ENCODE measurements at places on chromosomes 2 and 18.

GRCh38 chr2:200728630-200729029, 83.1 kb upstream of the BZW1 start:
- no peak for ATAC-seq

DNA sequence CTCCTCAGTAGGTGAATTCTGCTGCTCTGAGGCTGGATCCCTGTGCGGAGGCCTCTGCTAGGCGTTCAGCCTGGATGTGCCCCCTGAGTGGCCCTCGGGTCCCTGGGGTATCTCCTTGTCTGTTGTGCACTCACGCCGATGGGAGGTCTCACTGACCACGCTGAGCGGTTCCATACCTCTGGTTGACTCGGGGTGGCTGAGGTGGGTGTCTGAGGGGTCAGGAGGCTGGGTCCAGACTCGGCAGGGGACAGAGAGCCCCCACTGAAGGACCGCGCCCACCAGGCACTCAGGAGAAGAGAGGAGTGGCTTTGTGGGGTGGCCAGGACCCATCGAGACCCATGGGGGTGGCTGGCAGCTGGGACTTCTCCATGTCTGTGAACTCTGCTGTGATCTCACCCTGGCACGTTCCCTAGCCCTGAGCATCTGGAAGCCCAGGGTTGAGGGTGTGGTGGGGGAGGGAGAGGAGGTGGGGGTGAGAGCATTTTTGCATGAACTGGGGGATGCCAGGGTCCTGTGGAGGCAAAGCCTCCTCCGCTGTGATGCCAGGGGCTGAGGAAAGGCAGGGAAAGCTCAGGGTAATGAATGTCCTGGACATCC, 53.7 kb downstream of the TWIST2 start:
- no peak for ATAC-seq

DNA sequence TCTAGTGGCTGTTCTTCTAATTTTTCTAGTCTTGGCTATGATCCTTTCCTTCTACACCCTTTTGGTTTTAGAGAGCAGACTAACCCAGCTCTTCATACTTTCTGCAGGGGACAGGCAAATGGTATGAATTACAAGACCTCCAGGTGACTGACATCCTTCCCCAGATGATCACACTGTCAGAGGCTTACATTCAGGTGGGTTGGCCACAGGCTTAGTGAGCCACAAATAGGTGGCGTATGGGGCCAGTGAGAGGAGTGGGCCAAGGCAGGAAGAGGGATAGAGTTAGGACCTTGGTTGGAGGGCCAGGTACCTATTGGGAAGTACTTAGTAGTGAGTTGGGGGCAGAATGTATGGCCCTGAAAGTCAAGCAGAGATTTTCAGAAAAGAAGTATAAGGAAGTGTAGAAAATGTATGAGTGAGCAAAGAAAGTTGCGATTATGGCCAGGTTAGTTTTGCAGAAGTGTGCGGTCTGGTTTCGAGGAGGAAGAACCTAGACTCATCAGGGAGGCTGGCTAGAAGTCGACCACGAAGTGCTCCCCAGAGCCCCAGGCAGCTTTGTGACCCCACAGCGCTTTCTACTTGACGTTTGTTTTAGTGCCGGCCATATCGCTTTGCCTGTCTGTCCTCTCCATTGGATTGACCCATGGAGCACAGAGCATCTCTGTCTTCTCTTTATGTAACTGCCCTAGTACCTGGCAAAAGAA, 20.0 kb downstream of the SFTPB start:
- ATAC-seq: no peak

DNA sequence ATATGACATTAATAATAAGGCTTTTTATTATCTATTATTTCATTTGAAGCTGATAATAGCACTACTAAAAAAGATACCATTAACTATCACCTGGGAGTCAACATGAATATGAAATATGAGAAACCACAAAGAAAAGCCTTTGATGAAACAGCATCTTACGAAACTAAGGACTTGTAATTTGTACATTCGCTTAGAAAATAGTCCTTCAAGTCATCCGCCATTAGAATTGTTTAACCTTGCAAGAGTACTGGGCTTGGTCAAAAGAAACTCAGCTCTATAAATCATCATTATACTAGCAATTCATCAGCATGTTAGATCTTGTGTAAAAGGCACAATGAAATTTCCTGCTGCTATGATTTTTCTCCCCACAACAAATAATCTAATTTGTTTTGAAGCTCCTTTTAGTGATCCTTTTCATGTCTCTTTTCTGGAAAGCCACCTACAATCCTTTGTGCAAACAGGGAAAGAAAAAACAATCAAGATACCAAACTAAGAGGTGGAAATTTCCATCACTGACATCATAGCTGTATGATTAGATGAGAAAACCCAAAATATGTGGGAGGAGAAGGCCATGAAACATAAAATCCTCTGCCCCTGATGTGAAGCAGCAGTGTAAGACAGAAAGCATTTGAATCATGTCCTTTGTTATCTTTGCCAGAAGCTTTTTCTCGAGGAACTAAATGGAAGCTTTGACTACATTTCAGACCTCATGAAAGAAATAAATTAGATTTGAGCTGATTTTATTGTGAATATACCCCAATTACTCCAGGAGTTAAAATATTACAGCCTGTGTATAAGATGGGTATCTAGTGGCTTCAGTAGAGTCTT, 31.2 kb downstream of the SCN9A start:
- ATAC-seq: no peak

DNA sequence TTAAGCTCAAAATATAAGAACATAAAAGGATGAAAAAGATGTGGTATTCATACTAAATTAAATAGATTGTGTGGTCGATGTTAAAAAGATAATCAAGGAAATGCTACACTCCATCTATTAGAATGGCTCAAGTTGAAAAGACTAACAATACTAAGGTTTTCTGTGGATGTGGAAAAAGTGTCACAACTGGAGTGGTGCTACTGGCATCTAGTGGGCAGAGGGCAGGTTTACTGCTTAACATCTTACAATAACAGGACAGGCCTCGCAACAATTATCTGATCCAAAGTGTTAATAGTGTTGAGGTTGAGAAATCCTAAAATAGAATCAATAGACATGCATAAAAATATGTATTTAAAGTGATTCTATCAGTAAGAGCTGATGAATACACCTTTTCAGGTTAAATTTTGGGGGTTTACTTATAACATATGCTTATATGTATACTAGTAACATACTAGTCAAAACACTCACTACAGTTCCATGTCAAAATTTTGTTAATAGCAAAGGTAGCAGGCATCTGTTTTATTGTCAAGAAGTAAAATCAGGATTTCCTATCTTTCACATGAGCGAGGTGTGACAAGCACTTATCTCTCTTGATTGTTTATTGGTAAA, 91.5 kb upstream of the TMEFF2 start:
- no peak for ATAC-seq

GRCh38 chr2:54984476-54984875, 65.8 kb downstream of the RTN4 start:
- peak; percentile 78 for ATAC-seq

DNA sequence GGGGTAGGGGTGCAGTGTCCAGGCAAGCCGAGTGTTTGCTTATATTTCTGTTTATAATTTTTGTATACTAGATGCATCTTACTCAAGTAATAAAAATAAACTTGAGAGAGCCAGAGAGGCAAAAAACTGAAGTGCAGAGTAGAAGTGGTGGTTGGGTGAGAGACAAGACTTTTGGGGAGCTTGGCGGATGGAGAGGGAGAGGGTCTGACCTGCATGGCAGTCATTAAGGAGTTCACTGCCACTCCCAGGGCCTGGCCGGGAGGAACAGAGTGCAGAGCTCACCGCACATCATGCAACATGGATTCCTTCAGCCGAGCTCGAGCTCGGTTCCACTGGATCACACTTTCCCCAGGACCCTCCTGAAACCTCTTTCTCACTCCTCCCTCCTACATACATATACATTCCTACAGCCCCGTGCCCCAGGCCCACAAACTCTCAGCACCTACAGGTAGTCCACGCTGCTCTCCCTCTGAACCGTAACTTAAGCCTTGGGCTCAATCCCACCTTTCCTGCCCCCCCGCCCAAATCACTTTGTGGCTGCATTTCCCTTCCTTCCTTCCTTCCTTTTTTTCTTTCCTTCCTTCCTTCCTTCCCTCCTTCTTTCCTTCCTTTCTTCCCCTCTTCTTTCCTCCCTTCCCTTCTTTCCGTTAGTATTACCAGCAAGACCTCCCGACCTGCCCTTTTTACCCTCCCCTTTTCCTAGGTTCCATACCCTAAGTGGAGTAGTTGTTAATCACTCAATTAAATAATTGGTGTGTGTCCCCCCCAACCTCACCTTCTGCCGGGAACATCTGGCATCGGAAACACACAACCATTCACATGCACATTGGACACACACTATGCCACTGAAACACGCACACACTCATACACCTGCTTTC, 37.1 kb upstream of the ATP6V1B1 start:
- no peak for ATAC-seq

DNA sequence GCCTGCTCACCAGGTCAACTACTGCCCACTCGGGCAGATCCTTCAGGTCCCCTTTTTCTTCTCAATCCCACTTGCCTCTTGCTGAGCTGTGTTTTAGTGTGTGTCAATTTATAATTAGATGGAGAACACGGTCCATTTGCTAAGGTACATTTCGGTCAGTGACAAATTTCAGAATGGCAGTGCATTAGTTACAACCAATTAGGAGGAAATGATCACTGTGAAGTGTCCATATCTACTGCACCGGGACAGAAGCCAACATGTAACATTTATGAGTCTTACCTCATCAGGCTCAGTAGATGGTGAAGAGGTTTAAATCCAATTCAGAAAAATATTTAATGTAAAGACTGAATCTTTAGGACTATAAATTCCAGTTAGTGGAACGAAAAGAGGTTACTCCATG, 47.7 kb downstream of the CMPK2 start:
- no peak for ATAC-seq

DNA sequence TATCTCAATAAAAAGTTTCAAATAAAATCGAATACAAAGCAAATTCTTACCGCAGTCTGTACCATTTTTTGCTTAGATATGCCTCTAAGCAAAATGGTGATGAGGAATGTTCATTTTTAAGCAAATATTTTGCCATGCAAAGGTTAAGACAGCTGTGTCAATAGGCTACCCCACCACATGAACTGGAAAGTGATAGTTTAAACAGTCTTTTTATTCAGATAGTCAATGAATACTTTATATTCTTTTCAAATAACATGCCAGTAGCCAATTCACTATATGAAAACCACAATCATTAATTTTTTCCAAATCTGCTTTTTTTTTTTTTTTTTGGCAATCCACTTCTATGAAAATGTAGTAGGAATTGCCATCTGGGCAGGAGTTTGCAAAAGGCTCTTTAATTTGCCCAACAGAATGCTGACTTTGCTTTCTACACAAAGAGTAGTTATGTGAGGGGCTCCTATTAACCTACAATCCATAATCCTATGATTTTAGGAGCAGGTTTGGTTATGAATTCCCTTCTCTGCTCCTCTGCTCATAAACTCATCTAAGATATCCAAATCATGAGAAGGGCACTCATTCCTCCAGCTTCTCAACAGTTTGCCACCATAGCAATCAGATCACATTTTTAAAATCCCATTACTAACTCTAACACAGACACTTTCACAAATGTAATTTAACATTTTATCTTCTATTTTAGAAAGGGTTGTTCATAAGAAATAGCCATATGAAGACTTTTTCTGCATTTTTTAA, 69.2 kb downstream of the SLC40A1 start:
- no peak for ATAC-seq

DNA sequence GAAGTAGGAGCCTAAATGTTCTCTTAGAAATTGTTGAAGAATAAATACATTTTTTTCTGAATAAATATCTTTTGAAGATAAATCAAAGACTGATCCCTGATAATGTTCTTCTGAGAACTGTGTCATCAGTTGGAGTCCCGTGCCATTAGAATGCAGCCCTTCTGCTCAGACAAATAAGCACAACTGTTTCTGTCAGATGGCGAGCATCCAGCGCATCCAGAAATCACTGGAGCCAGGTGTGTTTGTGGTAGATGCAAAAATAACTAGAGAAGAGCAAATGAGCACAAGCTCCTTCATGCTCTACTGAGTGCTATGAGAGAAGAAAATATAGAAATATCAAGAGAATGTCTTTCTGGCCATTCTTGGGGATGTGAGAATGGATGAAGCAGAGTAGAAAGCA, 573.7 kb downstream of the THSD7B start:
- ATAC-seq: no peak

DNA sequence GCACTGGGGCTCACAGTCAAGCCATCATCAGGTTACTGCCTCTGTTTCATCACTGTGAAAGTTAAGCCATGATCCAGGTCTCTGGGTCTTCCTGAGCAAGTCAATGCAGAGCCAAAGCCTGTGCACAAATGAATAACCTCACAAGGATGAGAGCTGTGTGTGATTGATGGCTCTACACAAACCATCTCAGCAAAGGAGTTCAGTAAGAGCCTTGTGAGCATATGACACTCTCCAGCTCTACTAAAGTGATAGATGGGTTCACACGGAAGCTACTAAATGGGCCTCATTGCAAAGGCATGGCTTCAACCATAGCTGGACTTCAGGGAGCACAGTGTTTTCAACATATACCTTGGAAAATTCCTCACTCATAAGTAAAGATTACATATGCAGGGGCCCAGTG, 101.5 kb downstream of the AFF3 start:
- ATAC-seq: no peak

DNA sequence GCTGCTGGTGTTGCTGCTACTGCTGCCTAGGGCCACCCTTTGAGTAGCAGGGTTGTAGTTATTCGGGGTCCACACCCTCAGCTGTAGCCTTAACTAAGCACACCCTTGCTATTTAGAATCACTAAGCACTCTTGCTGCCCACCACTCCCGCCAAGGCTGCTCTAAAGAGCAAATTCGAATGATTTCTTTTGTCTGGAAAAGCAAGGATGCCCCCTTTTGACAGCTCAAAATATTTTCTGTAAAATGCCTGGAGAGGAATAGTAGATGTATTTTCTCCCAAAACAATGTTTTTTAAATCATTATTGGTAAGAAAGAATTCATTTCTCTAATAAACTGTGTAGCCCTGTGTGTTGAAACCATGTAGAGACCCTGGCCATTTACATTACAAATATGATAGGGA, 80.8 kb upstream of the PAPOLG start:
- ATAC-seq: no peak

- ATAC-seq: no peak
These were observed 133.9 kb downstream of the ZNF532 start for GRCh38 chr18:58998401-58999203.

GRCh38 chr2:60994131-60994530, 23.4 kb upstream of the PEX13 start:
- ATAC-seq: no peak

DNA sequence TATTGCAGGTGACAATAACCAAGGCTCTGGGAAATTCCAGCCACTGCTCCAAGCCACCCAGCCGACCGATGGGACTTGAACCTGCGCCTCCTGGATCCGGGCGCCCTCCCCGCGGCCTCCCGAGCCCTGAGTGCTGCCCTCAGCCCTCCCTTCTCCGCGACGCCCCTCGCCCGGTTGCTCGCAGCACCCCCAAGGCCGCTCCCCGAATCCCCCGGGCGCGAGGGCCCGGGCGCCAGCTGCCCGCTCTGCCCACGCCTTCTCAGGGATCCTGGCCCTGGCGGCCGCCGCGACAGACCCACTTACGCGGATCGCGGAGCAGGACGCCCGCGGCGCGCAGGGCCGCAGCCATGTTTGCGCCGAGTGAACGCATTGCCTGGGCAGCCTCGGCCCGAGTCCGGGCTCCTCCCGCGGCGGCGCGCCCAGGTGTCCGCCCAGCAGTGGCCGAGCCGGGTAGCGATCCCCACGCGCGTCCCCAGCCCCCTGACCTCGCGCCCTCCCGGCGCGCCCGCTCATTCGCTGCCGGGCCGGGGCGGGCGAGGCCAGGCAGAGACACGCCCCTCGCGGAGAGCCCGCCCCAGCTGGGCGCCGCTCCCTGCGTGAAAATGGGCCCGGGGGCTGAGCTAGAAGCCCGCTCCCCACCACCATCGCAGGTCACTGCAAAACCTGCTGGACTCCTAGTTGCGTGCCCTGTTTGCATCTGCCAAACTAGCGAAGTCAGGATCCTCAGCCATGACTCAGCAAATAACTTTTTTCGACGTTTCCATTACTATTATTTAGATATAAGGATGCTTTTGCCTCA, at the start of gene FECH:
Gene FECH (minus strand): TSS at position 452 of the 799 bp plus-strand sequence. CDS start 82 bp downstream, at position 370.
- ATAC-seq: peak; percentile 94

Data from activated CD4-positive, CD25-positive, alpha-beta regulatory T cell treated with anti-CD3 and anti-CD28 coated beads, Interleukin-2, amount 50 U/mL, for 24 hours (primary cell).